HS-5 (cell line): ENCODE measurements at places on chromosomes 6 and 20.

DNA sequence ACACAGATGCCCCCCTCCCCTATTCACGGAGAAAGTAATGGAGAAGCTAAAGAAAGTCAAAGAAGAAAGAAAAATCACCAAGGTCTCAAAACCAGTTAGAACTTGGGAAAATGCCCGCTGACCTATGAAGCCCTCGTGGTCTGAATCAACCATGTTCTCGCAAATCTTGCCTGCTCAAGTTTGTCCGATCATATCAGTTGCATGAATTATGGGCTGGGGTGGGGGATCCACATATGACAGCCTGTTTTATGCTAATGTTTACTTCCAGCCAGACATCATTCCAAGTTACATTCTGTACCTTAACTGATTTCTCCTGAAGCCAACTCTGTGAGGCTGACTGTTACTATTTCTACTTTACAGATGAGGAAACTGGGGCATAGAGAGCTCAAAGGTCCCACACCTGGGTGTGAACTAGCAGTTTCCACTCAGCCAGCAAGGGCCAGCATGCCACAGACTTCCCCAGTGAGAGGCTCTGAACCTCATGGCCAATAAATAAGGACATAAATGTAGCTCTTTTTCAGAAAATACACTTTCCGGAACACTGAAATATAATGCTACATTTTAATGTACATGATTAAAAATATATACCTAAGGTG lies 2.1 kb downstream of the RNASET2 start:
- no peak for DNase-seq

- no peak for DNase-seq
Observed at GRCh38 chr20:50730765-50731054, 670 bp upstream of the PARD6B start.

DNA sequence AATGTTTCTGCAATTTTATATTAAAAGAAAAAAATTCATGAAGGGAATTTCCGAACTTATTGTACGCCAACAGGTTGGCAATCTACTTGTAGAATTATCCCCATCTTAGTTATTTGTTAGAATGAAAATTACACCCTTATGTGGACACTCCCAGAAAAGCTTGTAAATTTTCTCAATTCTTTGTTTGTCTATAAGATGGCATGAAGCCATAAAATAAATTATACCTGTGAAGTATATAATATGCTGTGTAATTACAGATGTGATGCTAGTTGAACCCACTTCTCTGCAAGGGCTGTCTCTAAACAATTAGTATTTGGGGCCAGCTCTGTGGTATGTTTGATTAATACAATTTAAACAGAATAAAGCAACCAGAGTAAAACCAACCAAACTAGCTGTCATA lies 52.1 kb upstream of the DSP start:
- no peak for DNase-seq

DNA sequence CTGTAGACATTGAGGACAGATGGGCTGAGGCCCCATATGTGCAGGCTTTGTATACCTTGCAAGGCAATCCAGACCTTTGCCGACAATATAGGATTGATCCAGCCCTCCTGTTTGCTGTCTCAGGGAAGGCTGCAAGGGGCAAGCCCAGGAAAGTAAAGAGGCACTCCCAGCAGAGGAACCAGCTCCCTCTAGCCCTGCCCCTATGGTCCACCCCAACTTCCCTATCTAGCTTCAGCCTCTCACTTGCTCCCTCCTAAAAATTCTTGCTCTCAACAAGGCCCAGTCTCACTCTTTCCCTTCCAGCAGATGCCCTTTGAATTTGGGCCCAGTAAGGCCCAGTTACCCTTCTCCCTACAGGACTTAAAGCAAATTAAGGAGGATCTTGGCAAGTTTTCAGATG lies 92.6 kb downstream of the JARID2 start:
- DNase-seq, result no peak

GRCh38 chr6:19692506-19693298 lies 144.5 kb upstream of the ID4 start:
- DNase-seq, result no peak
